Activated CD4-positive, alpha-beta T cell treated with anti-CD3 and anti-CD28 coated beads for 36 hours (primary cell): ENCODE measurements at places on chromosomes 13 and 19.

DNA sequence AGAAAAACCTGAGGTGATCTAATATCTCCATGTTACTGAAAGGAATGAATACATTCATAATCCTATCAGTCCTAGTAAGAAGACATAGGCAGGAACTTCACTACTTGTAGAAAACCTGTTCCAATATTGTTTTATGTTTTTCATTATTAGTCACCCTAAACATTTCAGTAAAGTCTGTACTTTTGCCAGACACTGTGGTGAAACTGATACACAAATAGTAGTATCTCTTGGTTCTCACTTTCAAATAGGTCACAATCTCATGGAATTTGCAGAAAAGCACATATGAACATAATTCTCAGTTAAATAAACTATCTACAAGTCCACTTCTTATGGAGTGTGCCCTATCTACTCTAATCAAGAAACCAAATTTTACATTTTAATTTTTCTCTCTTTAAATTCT lies 88.3 kb upstream of the PCDH9 start:
- DNase-seq: no peak

DNA sequence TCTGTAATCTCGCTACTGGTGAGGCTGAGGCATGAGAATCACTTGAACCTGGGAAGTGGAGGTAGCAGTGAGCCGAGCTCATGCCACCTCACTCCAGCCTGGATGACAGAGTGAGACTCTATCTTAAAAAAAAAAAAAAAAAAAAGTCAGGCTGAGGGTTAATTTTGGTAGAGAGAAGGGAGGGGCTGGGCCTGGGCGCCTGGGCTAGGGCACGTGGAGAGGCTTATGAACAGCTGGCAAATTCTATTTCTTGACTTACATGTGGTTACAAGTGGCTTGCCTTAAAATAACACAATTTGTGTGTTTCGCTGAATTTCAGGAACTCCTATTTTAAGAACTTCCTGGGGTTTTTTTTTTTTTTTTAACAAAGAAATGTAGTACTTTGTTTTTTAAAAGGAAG lies 47.6 kb upstream of the MAP3K10 start:
- peak; percentile 70 for DNase-seq

DNA sequence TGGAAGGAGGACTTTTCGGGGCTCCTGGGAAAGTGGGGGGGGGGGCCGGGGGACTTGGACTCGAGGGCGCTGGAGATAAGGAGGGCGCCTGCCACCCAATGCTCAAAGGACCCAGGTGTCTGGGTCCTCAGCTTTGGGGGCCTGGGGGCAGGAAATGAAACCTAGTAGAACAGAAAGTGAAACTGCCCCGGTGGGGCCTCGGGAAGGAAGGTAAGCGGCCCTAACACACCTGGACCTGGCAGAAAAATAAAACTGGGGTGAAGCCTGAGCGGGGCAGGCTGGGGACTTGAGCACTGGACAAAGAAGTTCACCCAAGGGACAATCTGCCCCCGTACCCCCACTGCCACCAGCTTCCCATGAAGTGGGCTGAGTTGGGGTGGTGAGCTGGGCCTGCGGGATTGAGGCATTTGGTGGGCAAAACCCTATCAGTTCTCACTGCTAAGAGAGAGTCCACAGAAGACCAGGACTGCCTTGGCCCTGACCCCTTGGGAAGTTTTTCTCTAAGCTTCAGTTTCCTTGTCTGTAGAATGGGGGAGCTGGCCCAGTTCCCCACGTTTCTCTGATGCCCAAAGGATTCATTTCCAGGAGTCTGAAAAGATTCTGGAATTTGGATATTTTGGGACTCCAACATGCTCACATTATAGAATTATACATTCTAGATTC lies 2.3 kb downstream of the PRKD2 start:
- peak; percentile 78 for DNase-seq

DNA sequence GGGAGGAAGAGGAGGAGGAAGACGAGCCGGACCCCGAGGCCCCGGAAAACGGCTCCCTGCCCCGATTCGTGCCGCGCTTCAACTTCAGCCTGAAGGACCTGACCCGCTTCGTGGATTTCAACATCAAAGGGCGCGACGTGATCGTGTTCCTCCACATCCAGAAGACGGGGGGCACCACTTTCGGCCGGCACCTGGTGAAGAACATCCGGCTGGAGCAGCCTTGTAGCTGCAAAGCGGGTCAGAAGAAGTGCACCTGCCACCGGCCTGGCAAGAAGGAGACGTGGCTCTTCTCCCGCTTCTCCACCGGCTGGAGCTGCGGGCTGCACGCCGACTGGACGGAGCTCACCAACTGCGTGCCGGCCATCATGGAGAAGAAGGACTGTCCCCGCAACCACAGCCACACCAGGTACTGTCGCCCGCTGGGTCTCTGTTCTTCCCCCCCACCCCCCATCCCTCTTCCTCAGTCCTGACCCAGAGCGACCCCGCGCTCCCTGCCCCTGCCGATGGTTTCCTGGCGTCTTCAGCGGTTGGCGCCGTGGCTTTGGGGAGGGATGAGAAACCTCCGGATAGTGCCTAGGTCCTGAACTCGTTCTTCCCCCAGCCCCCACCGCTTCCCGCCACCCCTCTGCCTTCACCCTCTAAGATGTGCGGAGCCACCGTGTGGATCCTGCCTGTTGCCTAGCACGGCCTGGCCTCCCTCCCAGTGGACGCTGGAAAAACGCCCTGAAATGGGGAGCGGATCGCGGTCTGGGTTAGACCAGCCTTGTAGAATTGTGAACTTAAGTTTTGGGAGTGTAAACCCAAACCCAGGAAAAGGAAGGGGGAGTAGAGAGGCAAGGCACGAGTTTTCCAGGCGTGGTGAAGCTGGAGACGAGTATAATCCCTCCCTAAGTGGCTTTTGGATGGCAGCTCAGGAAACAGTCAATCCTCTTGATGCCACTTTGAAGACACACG lies 1.5 kb downstream of the HS6ST3 start:
- peak; percentile 3 for DNase-seq

DNA sequence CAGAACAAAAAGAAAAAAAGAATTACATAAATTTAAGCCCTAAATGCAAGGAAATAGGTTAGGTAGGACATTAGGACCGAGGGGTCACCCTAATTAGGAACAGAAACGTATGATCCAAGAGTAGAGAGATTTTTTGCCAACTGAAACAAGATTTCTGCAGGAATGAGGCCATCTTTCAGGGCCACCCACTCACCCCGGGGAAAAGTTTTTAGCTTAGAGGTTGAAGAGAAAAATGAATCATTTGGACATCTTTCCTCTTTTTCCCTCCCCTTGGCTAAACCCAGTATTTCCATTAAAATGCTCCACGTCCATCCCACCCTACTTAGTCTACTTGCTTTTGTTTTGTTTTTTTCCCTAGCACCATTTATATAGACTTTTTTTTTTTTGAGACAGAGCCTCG lies 10.6 kb upstream of the PNMA8A start:
- no peak for DNase-seq

- DNase-seq: peak; percentile 91
Measured at GRCh38 chr19:8363803-8364771, at the start of gene ANGPTL4. ANGPTL4 (plus strand) TSS chr19:8364155; CDS start chr19:8364322, 167 bp downstream.

- no peak for DNase-seq
Measured at GRCh38 chr13:23921451-23921888, 24.2 kb upstream of the C1QTNF9B start.

DNA sequence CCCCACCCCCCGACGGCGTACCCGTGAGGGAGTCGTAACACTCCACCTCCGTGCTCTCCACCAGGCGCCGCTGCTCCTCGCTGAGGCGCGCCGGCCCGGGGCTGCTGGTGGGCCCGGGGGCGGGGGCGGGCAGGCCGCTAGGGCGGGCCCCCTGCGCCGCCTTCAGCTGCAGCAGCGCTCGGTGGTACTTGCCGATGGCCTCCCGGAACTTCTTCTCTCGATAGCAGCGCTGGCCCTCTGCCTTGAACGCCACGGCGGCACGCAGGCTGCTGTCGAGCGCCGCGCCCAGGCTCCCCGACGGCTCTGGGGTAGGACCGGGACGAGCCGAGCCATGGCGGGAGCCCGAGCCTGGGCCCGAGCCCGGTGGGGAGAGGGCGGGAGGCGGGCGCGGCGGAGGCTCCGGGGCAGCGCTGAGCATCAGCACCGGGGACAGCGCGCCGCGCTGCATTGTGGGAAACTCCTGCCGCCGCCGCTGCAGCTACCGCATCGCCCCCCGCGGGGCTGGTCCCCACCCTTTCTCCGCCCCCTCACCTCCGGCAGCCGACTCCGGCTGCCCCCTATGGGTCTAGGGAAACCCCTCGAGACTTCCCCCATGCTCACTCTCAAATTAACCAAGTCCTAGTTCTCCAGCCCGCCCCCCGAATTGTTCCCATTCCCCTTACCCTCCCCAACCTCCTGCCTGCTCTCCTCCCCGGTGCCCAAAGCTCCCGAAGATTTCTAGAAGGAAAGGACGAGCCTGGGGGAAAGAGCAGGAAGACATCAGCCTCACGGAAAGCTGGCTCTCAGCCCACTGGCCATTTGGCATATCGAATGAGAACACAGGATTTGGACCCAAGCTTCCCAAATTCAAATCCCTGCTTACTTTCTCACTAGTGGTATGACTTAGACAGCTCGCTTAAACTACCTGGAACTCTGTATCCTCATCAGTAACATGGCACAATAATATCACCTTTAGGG lies at the start of gene TTC9B:
Gene TTC9B (minus strand): TSS at position 451 of the 957 bp plus-strand sequence. CDS start 3 bp downstream, at position 448.
- DNase-seq: peak; percentile 74

- DNase-seq: peak; percentile 21
Measured at GRCh38 chr13:87669379-87669978, 1.7 kb upstream of the SLITRK5 start.

DNA sequence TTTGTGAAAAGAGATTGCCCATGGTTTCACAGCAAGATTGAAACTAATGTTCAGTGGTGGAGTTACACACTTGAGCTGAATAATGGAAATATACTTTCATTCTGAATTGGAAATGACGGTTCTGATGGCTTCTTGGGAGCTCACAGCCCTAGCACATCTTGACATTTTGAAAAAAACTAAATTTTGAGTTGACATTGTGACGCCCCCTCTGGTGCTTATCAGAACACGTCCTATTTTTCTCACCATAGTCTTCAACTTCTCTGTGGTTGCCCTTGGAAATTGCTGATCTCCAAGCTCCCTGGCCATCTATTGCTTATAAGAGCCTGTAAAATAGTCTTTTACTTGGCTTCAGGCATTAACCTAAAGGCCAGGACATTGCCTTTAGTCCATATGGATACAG lies 202.1 kb downstream of the OXGR1 start:
- no peak for DNase-seq

DNA sequence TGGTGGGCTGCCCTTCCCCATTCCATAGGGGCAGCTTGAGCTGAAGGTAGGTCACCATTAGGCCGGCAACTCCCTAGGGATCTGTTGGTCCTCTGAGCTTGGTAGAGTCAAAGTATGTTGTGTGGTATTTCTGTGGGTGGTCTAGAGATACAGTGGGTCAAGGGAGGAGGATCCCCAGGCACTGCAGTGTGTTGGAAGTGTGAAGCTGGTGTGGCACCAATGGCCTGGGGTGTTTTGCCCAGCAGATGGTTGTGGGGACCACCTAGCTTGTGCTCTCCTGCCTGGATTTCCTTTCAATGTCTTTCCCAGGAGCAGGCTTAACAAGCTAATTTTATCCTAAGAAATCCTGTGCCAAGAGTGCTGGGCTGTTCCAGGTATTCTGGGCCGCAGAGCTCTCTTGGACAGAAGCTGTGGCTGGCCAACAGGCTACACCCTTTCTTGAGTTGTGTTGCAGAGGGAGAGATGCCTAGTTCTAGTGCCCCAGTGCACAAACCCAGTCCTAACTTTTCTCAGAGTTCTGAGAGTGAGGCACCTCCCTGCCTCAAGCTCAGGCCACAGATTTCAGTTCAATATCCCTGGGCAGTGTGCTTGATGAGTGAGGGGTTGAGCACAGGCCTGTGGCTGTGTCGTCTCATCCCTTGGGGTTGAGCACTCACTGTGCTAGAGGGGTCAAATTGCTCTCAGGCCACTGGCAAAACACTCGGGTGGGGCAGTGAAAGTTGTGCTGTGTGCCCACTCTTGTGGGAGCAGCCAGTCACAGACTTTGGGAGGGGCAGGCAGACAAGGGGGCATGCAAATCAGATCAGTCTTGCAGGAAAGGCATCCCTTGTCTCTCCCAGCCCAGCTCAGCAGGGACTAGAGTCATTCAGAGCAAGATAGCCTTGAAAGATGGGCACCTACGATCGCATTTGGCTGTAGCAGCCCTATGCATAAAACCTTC lies 1806.1 kb upstream of the MIR17HG start:
- no peak for DNase-seq

DNA sequence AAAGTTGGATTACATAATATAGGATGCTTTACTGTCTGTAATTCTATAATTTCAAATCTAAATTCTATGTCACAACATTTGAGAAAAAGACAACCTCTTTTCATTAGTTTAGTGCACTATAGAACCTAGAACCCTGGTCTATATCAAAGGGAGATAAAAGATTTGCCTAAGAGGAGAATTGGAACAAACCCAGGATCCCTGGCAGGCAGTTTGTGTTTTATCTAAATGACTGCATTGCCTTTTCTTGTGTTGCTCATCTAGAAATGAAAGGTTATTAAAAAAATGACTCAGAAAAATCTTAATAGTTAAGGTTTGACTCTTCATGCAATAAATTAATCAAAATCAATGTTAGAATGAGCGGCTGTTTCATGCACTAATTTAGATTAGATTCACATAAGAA lies 96.7 kb downstream of the PCDH9 start:
- DNase-seq: no peak

DNA sequence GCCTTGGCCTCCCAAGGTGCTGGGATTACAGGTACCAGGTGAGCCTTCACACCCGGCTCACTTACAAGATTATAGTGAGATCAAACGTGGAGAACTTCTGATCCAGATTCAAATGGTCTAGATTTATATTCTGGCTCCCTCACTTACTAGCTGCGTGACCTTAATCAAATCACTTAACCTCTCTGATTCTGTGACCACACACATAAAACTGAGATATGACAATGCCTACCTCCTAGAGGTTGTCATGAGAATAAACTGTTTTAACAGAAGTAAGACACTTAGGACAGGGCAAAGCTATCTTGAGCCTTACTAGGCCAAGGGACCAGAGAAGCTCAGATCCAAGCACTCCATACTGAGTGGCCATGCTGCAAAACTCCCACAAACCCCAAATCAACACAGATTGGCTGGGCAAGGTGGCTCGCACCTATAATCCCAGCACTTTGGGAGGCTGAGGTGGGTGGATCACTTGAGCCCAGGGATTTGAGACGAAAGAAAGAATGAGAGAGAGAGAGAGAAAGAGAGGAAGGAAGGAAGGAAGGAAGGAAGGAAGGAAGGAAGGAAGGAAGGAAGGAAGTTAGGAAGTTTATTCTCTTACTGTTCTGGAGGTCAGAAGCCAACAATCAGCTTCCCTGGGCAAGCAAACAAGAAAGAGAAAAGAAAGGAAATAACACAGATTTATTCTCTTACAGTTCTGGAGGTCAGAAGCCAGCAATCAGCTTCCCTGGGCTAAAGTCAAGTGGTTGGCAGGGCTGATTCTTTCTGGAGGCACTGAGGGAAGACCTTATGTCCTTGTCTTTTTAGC lies 46.1 kb upstream of the MAP3K10 start:
- DNase-seq: no peak

DNA sequence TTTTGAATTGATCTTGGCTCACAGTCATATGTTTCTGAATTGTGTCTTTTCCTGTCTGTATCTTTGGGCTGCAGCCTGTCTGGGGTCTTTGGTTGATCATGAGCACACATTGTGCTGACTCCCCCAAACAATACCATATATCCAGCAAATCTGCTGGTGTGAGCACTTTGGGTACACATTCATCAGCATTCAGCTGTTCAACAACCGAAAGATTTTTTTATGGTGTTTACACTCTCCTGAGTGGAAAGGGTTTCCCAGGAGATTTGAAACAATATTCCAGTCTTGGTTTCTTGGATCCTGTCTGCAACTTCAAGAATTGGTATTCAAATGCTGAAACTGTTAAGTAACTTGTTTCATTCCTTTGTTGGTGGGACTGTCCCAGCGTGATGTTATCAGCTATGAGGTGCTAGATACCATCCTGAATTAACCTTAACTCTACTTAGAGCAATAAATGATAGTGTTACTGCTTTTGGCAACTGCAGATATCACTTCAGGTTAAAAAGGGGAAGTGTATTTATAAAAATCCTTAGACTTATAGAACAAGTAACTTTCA lies 78.4 kb upstream of the DIAPH3 start:
- DNase-seq: no peak
